IPS DF 19.7 (cell line): ENCODE measurements at places on chromosomes 2 and 18.

GRCh38 chr2:34121076-34121475 lies 522.0 kb upstream of the FAM98A start:
- DNase-seq: no peak

DNA sequence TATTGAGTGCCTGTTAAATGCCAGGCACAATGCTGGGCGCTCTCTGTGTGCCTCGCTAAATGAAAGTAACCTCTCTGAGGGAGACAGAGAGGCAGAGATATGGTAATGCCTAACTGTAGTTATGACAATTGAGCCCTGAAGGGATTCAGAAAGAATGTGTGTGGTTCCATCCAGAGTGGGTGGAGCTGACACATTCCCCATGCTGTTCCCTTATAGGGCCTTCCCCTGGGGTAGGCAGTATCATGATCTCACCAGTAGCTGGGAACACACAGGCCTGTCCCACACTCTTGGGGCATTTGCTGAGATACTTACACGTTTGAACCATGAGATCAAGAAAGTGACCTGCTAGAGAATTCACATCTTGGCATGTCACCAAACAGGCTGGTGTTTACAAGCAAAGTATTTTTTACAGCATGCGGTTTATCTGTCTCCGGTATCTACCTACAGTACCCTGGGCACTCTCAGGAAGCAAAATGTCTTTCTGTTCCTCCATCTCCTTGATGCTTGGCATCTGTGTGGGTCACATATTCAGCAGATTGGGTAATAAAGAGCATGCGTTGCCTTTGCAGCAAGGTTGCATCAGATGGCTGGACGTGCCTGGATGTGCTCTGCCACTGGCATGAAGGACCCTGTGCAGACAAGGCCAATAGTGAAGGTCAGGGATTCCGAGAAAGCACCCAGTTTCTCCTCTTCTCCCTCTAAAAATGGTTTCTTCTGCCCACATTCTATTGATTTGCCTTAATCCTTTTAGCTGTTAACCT lies 9.4 kb downstream of the CTIF start:
- no peak for DNase-seq

DNA sequence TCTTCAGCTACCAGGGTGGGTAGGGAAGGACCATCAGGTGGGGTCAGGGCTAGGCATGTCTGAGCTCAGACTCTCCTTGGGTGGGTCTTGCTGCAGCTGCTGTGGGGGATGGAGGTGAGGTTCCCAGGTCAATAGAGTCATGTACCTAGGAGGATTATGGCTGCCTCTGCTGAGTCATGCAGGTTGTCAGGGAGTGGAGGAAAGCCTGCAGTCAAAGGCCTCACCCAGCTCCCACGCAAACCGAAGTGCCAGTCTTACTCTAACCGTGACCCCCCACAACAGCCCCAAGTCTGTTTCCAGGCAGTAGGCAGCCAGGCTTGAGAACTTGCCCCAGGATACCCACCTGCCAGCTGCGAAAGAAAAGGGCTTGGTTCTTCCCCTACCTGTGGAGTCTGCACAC lies 113.6 kb upstream of the GALNT5 start:
- DNase-seq: no peak

GRCh38 chr2:30509716-30510115 lies 62.7 kb downstream of the LCLAT1 start:
- no peak for DNase-seq

- DNase-seq: no peak
These were observed 8.0 kb upstream of the C18orf32 start for GRCh38 chr18:49495076-49495475.

DNA sequence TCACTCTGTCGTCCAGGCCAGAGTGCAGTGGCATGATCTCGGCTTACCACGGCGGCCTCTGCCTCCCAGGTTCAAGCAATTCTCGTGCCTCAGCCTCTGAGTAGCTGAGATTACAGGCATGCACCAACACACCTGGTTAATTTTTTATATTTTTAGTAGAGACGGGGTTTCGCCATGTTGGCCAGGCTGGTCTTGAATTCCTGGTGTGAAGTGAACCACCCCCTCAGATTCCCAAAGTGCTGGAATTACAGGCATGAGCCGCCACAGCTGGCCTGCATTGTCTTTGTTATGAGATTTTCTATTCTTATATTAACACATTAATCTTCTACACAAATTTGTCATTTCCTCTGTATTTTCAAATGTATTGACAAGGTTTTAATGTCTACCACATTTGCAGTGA lies 75.2 kb downstream of the SEPTIN10 start:
- DNase-seq: no peak
